ENCODE measurements at places on chromosomes 11 and 22.
A peak's percentile ranks its signal among the peaks of the same experiment; 100 is the strongest.

DNA sequence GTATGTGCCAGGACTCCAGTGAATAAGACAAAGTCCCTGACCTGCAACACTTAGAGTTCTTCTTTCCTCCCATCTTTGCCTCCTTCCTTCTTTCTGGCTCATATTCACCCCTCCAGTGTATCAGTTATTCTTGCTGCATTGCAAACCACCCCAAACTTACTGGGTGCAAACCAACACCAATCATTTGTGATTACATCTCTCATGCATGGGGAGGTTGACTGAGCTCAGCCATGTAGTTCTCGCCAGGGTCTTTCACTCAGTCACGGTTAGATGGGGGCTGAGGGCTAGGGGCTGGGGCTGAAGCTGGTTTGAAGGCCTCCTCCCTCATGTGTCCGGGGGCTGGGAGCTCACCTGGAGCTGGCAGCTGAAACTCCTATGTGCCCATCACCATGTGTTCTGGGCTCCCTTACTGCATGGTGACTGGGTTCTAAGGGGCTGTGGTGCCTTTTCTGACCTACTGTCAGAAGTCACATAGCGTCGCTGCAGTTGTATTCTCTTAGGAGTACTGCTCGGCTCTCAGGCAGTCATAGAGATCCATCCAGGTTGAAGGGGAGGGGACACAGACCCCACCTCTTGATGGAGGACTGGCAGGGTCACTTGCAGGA lies 35.0 kb upstream of the CACNG2 start:
- DNase-seq = no peak

- DNase-seq = peak; percentile 15
Measured at GRCh38 chr11:46120346-46121300, 631 bp downstream of the PHF21A start.

DNA sequence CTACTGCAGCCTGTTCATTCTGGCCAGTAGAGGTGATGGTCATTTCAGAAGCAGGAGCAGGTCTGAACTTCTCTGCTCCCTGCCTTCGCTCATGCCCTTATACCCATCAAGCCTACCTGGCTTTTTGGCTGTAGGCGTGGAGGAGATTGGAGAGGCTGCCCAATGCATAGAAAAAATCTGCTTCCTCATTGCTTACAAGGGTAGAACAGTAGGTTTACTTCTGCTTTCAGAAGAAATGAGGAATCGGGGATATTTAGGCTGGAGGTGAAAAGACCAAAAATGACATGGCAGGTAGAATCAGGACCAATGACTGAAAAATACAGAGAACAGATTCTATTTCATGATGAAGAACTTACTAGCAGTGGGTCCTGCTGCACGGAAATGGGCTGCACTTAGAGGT lies 72.9 kb upstream of the YWHAH start:
- DNase-seq = no peak

DNA sequence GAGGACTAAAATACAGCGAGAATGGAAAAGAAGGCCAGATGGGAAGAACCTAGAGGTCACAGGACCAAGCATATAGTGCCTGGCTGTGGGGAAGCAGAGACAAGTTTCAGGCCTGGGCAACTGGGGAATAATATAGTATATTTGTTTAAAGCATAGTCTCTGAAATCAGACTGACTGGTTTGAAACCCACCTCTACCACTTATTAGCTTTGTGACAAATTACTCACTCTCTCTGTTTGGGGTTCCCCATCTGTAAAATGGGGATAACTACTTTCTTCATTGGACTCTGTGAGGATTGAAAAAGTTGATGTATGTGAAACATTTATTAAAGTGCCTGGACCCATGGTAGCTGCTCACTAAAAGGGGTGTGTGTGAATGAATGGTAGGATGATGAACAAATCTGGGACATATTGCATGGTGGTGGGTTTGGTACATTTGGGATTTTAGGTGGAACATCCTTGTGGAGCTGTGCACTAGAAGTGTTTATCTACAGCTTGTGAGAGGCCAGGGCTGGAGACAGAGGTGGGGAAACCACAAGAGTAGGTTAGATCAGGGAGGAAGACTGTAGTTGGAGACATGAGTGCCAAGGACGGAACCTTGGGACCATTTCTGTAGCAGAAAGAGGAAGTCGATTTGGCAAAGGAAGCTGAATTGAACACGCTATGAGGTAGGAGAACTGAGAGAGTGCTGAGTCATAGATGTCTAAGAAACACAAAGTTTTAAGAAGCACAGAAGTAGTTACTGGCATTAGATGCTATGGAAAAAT lies 52.6 kb downstream of the SWAP70 start:
- no peak for DNase-seq

DNA sequence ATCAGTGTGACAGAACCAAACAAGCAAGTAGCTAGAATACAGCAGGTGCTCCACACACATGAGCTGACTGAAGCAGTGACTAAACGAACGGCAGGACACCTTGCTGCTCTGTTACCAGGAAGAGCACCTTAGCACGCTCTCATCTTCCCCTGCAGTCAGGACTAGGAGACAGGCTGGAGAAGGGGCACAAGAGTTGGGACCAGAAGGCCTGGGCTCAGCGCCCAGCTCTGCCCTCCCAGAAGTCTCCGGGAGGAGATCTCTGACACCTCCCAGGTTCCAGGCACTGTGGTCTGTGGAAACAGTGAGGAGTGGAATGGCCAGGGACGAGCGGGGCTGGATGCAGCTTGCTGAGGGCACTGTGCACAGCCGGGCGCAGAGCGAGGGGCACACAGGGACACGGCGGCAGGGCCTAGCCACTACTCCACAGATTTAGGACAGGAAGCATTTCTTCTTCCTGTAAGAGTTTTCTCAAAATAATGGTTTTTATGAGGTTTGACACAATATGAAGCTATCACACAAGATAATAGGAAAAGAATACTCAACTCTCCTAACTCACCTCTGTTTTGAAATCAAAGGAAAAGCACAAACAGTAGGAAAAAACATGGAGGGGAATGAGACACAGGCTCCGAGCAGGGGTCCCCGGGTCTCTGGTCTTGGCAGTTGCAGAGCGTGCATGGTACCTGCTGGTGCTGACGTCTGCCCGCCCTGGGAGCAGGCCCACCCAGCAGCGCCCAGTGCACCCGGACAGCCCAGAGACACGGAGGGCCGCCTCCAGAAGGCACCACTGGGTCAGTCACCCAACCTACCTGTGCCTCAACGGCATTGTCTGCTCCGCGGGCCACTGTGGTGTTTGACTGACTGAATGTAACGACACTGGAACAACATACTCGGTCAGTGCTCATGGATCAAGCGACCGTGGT lies 67.6 kb downstream of the NCAPD3 start:
- DNase-seq = no peak

All from stimulated activated CD4-positive, alpha-beta T cell treated with anti-CD3 and anti-CD28 coated beads, Interleukin-4, amount 100 ng/mL, for 24 hours (primary cell).